Stimulated activated CD4-positive, alpha-beta T cell treated with anti-CD3 and anti-CD28 coated beads, Interleukin-2, amount 100 ng/mL, for 24 hours (primary cell): ENCODE measurements at places on chromosomes 2 and 18.

DNA sequence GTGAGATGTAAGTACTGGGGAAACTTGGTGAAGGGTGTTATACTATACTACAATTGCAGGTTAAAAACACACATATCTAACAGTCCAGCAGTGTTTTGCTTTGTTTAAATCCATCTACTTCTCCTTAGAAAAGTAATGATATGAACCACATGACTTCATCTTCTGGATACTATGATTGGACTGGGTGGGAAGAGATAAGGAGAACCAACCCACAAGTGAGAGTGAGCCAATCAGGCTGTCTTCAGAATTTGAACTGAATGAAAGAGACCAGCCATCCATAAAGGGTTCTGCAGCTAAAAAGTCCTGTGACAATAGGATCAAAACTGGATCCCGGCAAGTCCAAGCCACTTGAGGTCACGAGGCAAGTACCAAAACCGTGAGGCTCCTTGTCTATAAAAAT is 46.6 kb downstream of the KANSL3 start:
- no peak for DNase-seq

DNA sequence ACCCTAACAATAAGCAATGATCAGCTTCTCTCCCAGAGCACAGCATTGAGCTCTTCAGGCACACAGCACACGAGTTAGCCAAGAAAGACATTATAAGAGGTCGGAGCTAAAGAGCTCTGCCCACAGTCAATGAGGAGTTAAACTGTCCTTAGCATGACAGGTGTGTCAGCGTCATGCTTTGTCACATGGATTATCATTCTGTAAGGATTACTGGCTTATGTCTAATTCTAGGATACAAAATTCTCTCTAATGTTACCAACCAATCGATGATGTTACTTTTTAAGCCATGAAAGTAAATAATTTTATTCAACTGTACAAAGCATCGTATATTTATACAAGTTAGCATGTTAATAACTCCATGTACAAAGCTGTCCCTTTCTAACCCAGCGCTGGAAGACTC is 108.8 kb downstream of the ZNF236 start:
- no peak for DNase-seq

GRCh38 chr2:177014946-177015345 is 197.6 kb upstream of the HNRNPA3 start:
- DNase-seq = no peak

DNA sequence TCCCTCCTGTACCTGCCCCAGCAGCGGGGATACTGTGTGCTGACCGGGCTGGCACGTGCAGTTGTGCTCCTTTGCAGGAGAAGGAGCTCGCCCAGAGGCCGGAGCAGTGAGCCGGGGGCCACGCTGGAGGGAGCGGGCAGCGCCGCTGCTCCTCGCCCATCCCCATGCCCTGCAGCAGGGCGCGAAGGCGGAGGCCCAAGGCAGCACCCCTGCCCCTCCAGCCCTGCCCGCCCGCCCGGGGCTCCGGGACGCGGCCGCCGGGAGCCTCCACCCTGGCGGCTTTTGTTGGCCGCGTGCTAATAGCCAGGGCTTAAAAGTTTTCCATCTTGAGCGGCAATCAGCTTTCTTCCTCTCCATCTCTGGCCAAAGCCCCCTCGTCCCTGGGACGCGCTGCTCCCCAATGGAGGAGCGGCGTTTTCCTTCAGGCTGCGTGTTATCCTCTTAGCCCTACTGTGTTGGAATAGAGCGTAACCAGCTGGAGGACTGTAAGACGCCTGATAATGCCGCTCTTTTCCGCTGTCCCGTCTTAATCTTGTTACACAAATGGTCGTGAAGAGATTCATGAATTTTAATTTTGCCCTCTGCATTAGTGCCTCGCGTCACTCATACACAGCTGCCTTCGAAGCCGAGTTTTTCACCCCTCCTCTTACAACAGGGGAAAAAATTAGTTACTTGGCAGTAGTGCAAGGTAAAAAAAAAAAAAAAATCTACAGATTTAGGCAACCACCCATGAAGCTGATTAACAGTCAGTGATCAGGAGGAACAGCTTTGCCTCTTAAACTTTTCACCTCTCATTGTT is 172.9 kb upstream of the SIX3 start:
- no peak for DNase-seq
